ENCODE measurements at places on chromosomes 1 and 21.

GRCh38 chr1:54331091-54331772, 75.0 kb downstream of the SSBP3 start:
- no peak for DNase-seq

- DNase-seq: no peak
These were observed 111.2 kb upstream of the JUN start for GRCh38 chr1:58895082-58895481.

- peak; percentile 60 for DNase-seq
These were observed 180.8 kb downstream of the C1orf21 start for GRCh38 chr1:184567637-184568036.

- DNase-seq: no peak
These were observed 12.9 kb upstream of the CLIC4 start for GRCh38 chr1:24732186-24732885.

GRCh38 chr1:92944901-92945747, 16.1 kb downstream of the DIPK1A start:
- DNase-seq: no peak

- no peak for DNase-seq
These were observed 20.6 kb downstream of the MKNK1 start for GRCh38 chr1:46583494-46583893.

- DNase-seq: peak; percentile 55
These were observed 33.9 kb upstream of the CSF1 start for GRCh38 chr1:109876617-109877316.

DNA sequence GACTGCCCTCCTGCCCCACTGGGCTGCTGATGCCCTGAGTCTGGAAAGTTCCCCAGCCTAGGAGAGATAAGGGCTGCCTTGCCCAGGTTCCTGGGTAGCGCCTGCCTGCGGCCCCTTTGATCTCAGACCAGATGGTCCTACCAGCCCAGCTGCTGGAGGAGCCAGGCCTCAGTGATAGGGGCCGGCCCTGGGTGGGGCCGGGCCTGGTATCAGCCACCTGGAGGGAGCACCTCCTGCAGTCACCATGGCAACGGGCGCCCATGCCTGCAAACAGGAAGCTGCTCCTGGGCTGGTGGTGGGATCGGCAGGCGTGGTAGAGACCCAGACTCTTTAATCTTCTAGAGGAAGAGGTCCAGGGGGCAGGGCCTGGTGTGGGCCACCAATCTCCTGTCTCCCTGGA, 119.7 kb upstream of the WNT4 start:
- DNase-seq: no peak

DNA sequence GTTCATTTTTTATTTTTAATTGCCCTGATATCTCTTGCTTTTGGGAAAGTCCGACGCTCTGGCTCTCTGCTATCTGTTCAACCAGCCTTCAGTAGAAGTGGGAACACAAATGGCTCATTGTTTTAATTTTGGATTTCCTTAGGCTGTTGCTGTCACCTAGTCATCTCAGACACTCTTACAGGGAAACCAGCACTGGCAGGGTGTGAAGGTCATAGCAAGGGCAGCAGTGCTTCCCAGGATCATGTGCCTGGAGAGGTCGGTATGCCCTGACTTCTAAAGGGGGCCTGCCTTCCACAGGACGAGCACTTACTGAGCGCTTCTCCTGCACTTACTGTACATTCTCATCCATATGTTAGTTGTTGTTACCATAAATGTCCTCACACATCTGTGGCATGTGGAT, 224.2 kb downstream of the DISC1 start:
- no peak for DNase-seq

GRCh38 chr1:20411196-20411980, 74.6 kb downstream of the CAMK2N1 start:
- peak; percentile 75 for DNase-seq

DNA sequence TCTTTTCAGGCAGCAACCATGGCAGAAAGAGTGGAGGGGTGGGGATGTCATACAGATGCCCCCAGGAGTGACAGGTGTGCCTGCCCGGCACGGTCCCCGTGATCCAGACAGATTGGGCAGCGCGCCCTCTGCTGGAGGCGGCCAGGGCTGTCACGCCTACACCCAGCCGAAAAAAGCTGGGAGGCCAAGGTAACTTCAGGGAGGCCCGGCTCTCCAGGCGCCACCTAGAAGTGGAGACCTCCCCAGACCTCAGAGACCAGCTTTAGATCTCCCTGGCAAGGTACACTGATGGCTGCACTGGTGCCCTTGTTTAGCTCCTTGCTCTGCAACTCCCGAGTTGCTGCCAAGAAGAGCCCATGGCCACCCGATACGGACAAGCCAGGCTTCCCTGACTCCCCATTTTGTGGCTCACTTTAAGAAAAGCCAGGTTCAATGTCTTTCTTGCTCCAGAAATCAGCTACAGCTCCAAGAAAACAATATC, 6.6 kb downstream of the GOLT1A start:
- peak; percentile 34 for DNase-seq

DNA sequence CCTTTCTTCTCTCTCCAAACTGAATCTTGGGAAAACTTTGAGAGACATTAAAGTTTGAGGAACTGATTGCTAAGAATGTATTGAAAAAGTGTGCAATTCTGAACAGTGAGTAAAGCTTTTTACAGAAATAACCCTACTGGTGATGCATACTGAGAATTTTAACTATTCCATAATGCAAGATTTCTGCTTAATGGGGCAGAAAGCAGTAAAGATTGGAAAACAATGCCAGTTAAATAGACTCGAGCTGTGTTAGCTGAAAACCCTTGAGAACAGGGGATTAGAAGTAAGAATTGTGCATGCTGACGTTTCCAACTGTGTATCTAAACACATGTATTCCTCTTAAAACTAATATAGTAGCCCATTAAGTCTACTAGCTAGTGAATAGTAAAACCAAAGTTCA, 1500.2 kb upstream of the PRMT6 start:
- DNase-seq: no peak

GRCh38 chr1:109299558-109300343, 7.1 kb downstream of the MYBPHL start:
- peak; percentile 86 for DNase-seq

DNA sequence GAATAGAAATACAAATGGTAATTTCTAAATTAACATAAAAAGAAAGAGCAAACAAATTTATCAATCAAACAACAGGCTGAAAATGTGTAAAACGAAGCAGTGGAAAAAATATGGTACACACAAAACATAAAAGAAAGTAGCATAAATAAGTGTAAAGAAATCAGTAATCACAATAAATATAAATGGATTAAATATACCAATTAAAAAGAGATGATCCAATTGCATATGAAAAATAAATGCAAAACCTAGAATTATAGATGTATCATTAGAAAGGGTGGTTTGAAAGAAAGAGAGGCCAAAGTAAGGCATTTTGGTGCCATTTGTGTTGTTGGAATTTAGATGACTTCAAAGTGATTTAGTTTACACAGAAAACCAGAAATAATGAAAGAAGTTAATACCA, 202.2 kb downstream of the PTBP2 start:
- DNase-seq: no peak

GRCh38 chr1:174964972-174965361, 34.8 kb upstream of the CACYBP start:
- no peak for DNase-seq

Data from fibroblast of pulmonary artery (primary cell).